Mesangial cell (primary cell): ENCODE measurements at places on chromosomes 3 and 15. TPM values are rescaled to one million over a fixed set of nuclear protein-coding genes. Genes with fewer than 3 reads are reported as not detected.

The RHCG gene
- not detected in 2 replicates for total RNA-seq

The LRRC34 gene
- 1.1 and 4.6 TPM in 2 replicates for total RNA-seq

The USP8 gene
- 24.7 and 28.8 TPM in 2 replicates for total RNA-seq

The SHC4 gene
- total RNA-seq = 1.3 and 3.4 TPM in 2 replicates

The KLF13 gene
- 14.0 and 66.9 TPM in 2 replicates for total RNA-seq

The RBP2 gene
- not detected in 2 replicates for total RNA-seq

The WNT5A gene
- 47.7 and 58.7 TPM in 2 replicates for total RNA-seq

The BFSP2 gene
- not detected in 2 replicates for total RNA-seq

The ITIH4 gene
- 0.63 TPM in 1 of 2 replicates, not detected in the other for total RNA-seq

The SAMD7 gene
- not detected in 2 replicates for total RNA-seq

The MRPL47 gene
- 22.2 and 34.7 TPM in 2 replicates for total RNA-seq

The FAM98B gene
- 3.4 and 4.3 TPM in 2 replicates for total RNA-seq

The SUCNR1 gene
- 0.49 and 2.0 TPM in 2 replicates for total RNA-seq

The ZBTB38 gene
- 54.9 and 71.6 TPM in 2 replicates for total RNA-seq

The CMTM7 gene
- total RNA-seq = 31.3 and 37.2 TPM in 2 replicates

The SOX2 gene
- total RNA-seq = not detected in 2 replicates

The SPINT1 gene
- 64.9 and 128 TPM in 2 replicates for total RNA-seq

The ATP13A5 gene
- not detected in 2 replicates for total RNA-seq

The EPHA3 gene
- 0.81 and 3.3 TPM in 2 replicates for total RNA-seq

The RHO gene
- total RNA-seq = not detected in 2 replicates

The ISL2 gene
- 0.33 TPM in 1 of 2 replicates, not detected in the other for total RNA-seq

The ZPLD1 gene
- 0.25 and 1.1 TPM in 2 replicates for total RNA-seq

The CPB1 gene
- total RNA-seq = not detected in 2 replicates

The SCN11A gene
- 0.13 TPM in 1 of 2 replicates, not detected in the other for total RNA-seq

The TMCO5A gene
- total RNA-seq = not detected in 2 replicates

The ERICH6 gene
- total RNA-seq = not detected in 2 replicates
